ENCODE measurements at places on chromosomes 3 and 15.

DNA sequence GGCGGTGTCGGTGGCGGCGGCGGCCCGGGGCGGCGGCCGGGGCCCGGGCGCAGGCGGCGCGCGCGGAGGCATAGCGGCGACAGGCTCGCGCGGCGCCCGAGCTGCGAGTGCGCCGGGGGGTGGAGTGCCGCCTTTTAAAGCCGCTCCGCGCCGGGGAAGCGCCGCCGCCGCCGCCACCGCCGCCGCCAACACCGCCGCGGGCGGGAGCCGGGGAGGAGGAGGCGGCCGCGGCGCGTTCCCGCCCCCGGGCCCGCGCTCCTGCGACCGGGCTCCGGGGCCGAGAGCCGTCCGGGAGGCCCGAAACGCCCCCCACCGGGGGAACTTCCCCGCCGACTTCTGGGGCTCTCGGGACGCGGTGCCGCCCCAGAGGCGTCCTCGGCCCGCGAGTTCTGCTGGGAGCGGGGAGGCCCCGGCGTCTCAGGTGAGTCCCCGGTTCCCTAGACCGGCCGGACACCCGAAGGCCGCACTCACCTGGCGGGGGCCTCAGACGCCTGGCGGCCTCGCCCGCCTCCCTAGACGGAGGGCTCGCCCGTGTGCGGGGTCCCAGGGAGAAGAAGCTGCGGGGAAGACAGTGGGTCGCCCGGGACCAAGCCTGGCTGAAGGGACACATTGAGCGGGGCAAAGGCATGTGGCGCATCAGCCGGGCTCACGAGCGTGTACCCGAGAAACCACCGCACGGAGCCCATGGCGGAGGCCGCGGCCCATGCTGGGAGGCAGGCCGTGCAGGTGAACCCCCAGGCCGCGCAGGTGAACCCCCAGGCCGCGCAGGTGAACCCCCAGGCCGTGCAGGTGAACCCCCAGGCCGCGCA is at the start of gene PCSK6:
Gene PCSK6 (minus strand): TSS at position 109 of the 809 bp plus-strand sequence. CDS start 37 bp downstream, at position 72.
- DNase-seq, result no peak

- DNase-seq, result peak; percentile 29
Measured at GRCh38 chr3:31848911-31849310, 132.2 kb downstream of the OSBPL10 start.

GRCh38 chr3:24506966-24507775 is 12.5 kb upstream of the THRB start:
- DNase-seq, result no peak

- no peak for DNase-seq
Measured at GRCh38 chr3:78139166-78139565, 1099.3 kb downstream of the ROBO2 start.

GRCh38 chr15:101121511-101122090 is 130.2 kb downstream of the CHSY1 start:
- peak; percentile 65 for DNase-seq

DNA sequence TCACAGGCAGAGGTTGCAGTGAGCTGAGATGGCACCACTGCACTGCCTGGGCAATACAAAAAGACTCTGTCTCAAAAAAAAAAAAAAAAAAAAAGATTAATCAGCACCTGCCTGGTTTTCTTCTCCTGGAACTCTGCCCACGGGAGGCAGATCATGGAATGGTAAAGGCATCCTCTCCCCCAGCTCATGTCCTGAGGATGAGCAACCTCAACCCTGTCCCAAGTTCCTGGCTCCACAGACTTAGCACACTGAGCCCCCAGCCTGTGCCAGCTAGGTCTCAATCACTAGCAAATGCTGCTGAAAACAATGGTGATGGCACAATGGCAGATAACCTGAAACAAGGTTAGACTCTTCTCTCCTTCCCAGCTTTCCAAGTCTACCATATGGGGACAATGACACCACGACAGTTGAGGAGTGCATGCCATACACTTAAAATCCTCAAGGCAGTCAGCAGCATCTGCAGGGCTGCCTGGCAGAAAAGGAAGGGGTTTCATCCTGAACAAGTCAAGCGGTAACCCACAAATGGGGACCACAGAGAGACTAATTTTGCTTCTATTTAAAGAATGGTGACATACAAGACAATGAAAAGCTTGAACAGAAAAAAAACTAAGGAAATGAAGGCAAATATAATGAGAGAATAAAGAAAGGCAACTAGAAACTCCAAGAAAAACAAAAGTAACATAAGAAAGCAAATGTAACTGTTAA is 4.8 kb downstream of the CLN6 start:
- DNase-seq, result peak; percentile 34

DNA sequence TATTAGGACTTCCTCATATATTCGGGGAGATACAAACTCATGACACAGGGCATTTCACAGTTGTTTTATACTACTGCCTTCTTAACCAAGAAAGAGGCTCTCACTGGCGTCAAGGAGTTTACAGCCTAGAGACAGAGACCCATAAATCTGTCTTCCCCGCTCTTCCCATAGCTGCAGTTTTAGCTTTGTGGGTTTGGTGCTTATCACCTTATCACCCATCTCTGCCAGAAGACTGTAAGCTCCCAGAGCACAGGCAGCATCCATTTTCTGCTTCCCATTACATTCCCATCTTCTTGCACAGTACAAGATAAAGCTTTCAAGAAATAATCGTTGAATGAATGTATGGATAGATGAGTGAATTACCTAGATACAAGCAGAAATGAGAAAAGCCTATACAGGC is 144.3 kb downstream of the TNIK start:
- no peak for DNase-seq
